ENCODE measurements at places on chromosomes 6 and 20. TPM values are rescaled to one million over a fixed set of nuclear protein-coding genes. Genes with fewer than 3 reads are reported as not detected.
A peak's percentile ranks its signal among the peaks of the same experiment; 100 is the strongest.

DNA sequence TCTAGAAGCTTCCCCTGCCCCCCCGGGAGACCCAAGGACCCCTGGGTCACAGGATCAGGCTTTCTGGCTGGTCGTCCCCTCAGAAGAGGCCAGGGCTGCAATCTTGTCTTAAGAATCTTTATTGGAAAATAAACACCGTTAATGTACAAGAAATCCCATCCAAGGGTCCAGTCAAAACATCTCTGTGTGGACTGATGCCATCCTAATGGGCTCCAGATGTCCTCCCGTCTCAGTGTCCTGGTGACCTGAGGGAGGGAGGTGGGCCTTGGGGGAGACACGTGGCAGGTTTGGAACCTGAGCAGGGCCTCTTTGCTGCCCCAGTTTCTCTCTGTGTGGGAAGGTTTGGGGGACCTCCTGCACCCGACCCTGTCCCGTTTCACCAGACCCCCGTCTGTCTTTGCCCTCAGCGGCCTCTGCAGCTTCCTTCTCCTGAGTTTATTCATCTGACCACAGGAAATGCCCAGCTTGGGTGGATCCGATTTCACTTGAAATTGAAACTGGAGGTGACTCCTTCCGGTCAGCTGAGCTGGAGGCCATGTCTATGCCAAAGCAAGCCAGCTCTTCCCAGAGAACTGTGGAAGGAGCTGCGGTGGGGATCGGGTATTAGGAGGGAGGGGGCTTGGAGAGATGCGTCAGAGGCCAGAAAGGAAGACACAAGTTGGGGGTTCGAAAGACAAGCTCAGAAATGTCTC, 75.1 kb downstream of the SLC2A10 start:
- no peak for DNase-seq

DNA sequence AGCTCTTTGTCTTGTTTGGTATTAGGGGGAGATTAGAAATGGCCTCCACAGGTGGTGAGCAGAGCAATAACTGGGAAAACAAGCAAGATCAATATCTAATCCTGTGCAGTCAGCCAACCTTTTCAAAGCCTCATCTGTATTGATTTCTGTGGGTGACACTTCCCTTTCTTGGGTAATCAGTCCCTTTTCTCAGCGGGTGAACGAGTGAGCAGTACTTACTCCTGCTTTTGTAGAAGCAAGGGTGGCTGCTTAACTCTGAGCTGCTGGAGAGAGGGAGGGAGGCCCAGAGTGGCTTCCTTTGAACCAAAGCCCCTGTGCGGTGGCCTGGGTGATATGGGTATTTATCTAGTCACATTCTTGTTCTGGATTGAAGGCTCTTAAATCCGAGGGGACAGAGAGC, 254.8 kb upstream of the CHD6 start:
- no peak for DNase-seq

- no peak for DNase-seq
These were observed 29.2 kb upstream of the HTR1B start for GRCh38 chr6:77492530-77492929.

GRCh38 chr6:136317021-136317694, 27.5 kb upstream of the BCLAF1 start:
- peak; percentile 44 for DNase-seq

DNA sequence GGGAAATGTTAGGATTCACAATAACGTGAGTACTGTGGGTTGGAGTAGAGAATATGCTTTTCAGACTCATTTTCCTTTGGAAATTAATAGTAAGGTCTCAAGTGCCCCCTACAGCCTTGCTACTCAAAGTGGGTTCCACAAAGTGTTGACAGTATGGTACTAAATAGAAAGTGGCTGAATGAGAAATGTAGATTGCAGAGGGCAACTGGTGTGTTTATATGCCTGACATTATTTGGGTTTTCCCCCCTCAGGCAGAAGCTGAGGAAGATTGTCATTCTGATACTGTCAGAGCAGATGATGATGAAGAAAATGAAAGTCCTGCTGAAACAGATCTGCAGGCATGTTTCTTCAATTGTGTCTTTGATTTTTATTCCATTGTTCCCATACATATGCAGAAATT, 5.6 kb downstream of the FBXO9 start:
- no peak for DNase-seq

SOX12 gene
- polyA plus RNA-seq = 39.3 TPM

KPNA5 gene
- 26.0 TPM for polyA plus RNA-seq

INSM1 gene
- 0.41 TPM for polyA plus RNA-seq

ISM1 gene
- 10.7 TPM for polyA plus RNA-seq
